ENCODE measurements at places on chromosomes 1 and 21. TPM values are rescaled to one million over a fixed set of nuclear protein-coding genes. Genes with fewer than 3 reads are reported as not detected.
A peak's percentile ranks its signal among the peaks of the same experiment; 100 is the strongest.

GRCh38 chr1:202592146-202592545, 118.1 kb downstream of the SYT2 start:
- H3K27ac ChIP-seq, result no peak overlapping the region
- H3K27me3 ChIP-seq, result no peaks in the 10 kb centered on the region
- peak; percentile 64 for DNase-seq
- H3K4me1 ChIP-seq, result peaks cover 73% of the 10 kb centered on the region
- no peaks in the 10 kb centered on the region for H3K36me3 ChIP-seq

OR2L5 gene
- total RNA-seq, result not detected

ESRRG gene
- not detected for total RNA-seq

DNA sequence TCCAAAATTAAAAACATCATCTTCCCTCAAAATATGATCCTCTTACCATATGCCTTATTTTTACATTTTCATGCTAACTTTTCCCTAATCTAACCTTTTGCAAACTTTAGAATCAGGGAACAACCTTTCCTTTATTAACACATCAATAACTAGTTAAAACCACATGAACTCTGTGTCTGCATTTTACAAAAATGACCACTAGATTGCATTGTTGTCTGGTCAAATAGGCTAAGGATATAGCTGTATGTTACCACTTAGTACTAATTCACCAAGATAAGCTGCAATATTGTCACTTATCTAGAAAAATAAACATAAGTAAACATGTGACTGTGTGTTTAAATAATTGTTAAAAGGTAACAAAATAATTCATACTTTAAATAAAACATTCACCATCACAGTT, 82.3 kb downstream of the DENND1B start:
- no peak for DNase-seq

DNA sequence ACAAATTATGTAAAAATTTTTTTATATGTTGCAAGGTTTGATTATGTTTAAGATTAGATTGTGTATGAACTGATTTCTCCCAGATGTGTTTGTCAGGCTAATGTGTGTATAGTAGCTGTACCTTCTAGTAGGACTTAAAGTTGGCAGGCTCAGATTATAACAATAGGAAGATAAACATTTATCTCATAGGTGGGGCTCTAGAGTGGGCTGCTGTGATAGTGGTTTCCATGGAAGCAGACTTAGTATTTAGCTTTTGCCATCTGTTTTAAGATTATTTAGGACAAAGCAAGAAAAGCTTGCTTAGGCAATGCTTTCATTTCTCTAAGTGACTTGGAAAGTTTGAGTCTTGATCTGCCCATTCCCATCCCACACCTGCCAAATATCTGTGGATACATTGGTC, 187.7 kb upstream of the CACYBP start:
- DNase-seq, result no peak
- no peaks in the 10 kb centered on the region for H3K36me3 ChIP-seq
- H3K4me3 ChIP-seq, result no peak overlapping the region
- no peaks in the 10 kb centered on the region for H3K27me3 ChIP-seq

GRCh38 chr1:22922640-22923039, 50.0 kb downstream of the LACTBL1 start:
- H3K27me3 ChIP-seq, result peaks cover 15% of the 10 kb centered on the region
- H3K36me3 ChIP-seq, result no peaks in the 10 kb centered on the region
- DNase-seq, result no peak

DNA sequence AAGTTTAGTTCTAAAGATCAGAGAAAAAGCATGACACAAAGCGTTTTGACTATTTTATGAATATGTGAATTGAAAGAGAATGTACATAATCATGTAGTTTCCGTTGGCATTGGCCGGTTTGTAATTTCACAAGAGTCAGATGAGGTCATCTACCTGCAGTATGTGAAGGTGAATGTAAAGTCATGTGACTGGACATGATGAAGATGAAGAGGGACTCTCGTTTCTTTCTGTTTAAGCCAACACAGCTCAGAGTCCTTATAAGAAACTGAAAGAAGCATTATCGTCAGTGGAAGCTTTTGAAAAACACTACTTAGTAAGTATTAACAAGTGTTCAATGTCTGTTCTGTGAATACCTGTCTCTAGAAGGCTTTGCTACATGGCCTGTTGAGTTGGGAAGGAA, 30.9 kb upstream of the PWP2 start:
- no peak overlapping the region for H3K27ac ChIP-seq
- DNase-seq, result no peak
- H3K36me3 ChIP-seq, result peaks cover 77% of the 10 kb centered on the region
- no peak overlapping the region for H3K4me3 ChIP-seq

DNA sequence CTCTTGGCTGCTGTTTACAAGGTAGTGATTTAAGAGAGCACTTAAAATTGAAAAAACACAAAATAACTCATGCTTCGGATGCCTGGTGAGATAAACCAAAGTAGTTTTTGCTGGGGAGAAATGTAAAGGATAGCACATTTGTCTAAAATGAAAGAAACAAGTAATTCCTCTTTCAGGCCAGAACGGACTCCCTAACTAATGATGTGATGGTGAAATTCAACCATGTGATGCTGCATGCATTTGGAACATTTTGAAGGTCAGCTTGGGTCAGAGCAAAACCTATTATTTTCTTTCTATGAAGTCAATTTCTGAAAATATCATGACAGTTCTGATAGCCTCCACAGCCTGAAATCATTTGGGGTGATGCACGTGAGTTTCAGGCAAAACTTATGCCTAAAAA, 27.6 kb downstream of the NMNAT2 start:
- H3K4me3 ChIP-seq, result no peak overlapping the region
- DNase-seq, result no peak
- no peaks in the 10 kb centered on the region for H3K4me1 ChIP-seq
- H3K36me3 ChIP-seq, result no peaks in the 10 kb centered on the region
- no peak overlapping the region for H3K27ac ChIP-seq
- peaks cover 11% of the 10 kb centered on the region for H3K27me3 ChIP-seq

TEKT2 gene
- total RNA-seq, result not detected

CELA3A gene
- total RNA-seq, result not detected
